Natural killer cell (primary cell): ENCODE measurements at places on chromosomes 5 and 9. TPM values are rescaled to one million over a fixed set of nuclear protein-coding genes. Genes with fewer than 3 reads are reported as not detected.

The PCDHA4 gene
- not detected for total RNA-seq

The EIF4E1B gene
- total RNA-seq, result not detected

The TSSK1B gene
- not detected for total RNA-seq

The TICAM2 gene
- 1.4 TPM for total RNA-seq

The LCN1 gene
- total RNA-seq, result not detected

The FSTL4 gene
- 0.75 TPM for total RNA-seq
